ENCODE measurements at places on chromosomes 1 and 21.
A peak's percentile ranks its signal among the peaks of the same experiment; 100 is the strongest.

DNA sequence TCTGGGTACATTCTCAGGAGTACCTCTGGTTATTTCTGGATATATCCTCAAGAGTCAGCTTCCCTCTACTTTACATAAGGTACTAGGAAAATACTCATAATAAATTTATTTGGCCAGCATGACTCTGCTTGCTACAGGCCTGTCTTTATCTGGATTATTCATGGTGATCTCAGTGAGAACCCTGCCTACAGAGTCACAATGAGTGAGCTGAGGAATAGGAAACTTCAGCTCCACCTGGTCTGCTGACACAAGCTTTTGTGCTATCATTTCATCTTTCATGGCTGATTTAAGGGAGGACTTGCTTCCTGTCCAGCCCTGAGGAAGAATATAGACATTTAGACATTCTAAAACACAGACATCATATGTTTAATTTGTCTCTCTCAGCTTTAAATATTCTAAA is 19.5 kb upstream of the SUCO start:
- no peak for DNase-seq

DNA sequence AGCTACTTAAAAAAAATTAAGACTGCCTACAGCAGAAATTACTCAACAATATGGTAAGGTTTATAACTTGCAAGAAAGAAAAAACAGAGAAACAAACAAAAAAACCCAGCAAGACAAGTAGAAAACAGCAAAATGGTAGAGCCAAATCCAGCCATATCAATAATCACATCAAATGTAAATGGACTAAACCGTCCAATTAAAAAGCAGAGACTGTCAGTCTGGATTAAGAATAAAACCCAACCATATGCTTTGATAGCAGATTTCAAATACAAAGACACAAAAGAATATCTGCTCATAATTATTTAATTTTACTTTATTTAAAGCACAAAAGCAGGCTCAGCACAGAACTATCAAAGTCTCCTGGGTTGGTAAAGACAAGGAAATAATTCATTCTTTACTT is 17.5 kb downstream of the PACC1 start:
- no peak for DNase-seq

DNA sequence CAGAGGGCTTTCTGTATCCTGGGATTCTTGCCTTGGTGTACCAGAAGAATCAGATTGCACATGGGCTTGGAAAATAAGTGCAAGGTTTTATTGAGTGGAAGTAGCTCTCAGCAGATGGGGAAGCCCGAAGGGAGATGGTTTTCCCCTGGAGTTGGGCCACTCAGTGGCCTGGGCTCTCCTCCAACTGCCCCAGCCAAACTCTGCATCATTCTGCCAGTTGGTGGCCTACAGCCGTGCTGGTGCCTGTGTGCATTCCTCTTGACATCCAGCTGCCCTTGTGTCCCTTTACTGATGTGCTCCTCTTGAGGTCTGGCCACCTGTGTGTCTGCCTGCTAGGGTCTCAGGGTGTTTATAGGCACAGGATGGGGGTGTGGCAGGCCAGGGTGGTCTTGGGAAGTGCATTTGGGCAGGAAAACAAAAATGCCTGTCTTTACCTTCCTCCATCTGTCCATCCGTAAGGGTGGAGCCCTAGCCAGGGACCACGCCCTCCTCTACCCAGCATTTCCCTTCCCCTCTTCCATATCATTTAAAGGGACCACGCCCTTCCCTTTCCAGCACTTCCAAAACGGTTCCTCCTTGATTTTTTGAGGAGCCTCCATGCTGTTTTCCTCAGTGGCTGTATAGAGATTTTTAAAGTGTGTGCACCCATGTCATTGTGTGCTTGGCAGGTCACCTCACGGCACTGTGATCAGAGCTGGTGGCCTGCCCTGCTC is 18.9 kb downstream of the SNAP47 start:
- DNase-seq, result peak; percentile 44

DNA sequence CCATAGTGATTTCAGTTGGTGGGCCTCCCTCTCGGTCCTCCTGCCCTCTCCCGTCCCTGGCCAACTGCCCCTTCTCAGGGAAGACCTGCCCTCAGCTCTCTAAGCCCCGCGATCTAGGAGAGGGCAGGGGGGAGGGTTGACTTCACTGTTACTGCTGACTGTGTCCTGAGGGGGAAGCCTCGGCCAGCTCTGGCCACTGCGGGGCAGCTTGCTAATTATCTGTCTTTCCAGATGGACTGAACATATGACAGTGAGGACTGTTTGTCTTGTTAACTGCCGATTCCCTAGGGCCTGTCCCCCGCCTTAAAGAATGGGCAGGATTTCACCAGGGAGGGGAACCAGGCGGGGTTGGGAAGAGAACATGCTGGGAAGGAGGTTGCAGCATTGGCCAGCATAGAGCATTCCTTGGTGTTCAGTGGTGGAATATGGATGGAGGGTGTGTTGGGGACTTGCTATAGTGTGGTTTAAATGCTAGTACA is 22.9 kb downstream of the NIPAL3 start:
- DNase-seq, result peak; percentile 21

All from fibroblast of pulmonary artery (primary cell).